ENCODE measurements at places on chromosomes 12 and 14.
A peak's percentile ranks its signal among the peaks of the same experiment; 100 is the strongest.

GRCh38 chr12:43159506-43159905, 392.5 kb downstream of the ADAMTS20 start:
- no peak for DNase-seq

DNA sequence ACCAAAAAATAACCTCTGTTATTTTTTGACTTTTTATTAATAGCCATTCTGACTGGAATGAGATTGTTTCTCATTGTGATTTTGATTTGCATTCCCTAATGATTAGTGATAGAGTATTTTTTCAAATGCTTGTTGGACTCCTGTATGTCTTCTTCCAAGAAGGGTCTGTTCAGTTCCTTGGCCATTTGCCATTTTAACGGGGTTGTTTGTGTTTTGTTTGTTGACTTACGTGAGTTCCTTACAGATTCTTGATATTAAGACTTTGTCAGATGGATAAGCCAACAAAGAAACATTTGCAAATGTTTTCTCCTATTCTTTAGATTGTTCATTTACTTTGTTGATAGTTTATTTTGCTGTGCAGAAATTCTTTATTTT, 651.6 kb upstream of the LRFN5 start:
- no peak for DNase-seq

GRCh38 chr12:54126696-54127537, 61.9 kb downstream of the SMUG1 start:
- DNase-seq = peak; percentile 30

DNA sequence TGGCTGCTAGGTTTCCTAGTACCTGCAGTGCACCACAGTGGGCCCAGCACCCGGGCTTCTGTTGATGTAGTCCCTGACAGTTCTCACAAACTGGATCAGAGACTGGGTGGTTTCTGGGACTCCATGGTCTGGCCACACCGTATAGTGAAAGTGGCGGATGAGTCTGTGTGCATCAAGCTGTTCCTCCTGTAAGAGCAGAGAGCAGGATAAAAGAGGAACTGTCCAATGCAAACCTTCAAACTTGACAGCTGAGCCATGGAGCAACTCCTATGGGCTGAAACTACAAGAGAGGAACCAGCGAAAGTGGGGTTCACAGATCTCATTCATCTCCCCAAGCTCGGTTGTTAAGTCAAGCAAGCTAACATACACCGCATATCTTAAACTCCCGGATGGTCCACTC, 102.8 kb downstream of the PTPRB start:
- no peak for DNase-seq

- no peak for DNase-seq
Observed at GRCh38 chr12:170371-171225, 43.4 kb downstream of the SLC6A12 start.

- DNase-seq = no peak
Observed at GRCh38 chr12:32918890-32919801, 22.6 kb upstream of the PKP2 start.

DNA sequence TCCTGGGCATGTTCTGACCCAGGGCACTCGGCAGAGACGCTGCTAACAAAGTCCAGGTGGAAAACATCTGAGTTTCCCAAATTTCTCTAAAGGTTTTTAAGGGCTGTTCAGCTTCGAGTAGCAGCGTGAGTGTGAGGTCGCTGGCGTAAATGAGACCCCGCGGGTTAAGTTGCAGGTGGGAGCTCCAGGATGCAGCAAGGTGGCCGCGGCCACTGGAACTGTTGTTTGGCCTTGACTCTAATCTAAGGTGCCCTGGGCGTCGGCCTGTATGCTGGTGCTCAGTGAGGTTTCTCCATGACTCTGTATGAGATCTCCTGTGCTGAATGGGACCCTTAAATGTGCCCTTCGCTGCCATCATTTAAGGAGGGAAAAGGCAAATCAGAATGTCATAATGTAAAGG, 50.7 kb downstream of the ELK3 start:
- no peak for DNase-seq

GRCh38 chr12:32568228-32568627, 110.9 kb upstream of the DNM1L start:
- no peak for DNase-seq

DNA sequence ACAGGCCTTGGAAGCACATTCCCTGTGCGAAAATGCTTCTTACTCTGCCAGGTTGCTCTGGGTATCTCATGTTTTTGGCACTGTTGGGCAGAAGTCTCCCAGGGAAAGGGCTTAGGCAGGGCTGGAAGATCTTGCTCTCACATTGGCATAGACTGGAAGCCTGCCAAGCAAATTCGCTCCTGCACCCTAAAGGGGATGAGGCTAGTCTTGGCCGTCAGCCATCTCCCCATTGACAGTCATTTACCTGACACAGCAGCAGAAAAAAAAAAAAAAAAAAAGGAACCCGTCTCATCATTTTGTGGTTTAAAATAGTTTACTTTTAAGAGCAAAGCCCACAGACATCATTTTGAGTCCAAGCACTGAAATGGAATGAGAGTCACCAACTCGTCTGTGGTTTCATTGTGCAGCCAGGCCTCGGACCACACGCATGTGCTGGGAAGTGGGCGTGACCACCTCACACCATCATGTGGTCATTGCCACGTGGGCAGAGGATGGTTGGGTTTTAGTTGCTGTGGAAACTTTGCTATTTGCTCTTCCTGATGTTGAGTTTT, 84.8 kb downstream of the NRXN3 start:
- no peak for DNase-seq

DNA sequence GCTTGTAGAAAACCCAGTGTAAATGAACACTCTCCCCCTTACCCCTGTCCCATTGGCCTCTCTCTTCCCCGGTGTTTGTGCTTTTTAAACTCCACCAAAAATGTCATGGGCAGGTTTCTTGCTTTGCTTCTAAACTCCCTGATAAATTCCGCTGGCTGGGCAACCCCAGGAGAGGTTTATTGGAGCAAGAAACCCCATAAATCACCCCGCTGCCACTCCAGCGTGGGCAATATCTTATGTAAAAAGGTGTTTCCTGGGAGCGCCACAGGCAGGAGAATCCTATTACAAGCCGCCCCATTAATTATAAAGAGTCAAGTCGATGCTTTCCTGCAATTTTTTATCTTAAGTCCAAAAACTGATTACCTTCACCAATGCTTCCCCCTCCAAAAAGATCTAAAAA, 22.8 kb downstream of the LHX5 start:
- DNase-seq = no peak

DNA sequence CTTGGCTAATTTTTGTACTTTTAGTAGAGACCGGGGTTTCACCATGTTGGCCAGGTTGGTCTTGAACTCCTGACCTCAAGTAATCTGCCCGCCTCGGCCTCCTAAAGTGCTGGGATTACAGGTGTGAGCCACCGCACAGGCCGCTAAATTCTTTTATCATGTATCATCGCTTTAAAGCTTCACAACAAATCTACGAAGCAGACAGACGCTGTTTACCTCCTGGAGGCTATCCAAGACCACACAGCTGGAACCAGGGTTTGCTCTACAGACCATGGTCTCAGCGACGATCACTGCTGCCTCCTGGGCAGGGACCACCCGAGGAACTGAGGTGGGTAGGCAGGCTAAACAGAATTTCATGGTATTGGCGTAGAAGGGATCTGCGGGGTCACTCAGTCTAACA, 27.2 kb downstream of the KRT80 start:
- no peak for DNase-seq

GRCh38 chr12:24423611-24424010, 474.1 kb upstream of the SOX5 start:
- no peak for DNase-seq

DNA sequence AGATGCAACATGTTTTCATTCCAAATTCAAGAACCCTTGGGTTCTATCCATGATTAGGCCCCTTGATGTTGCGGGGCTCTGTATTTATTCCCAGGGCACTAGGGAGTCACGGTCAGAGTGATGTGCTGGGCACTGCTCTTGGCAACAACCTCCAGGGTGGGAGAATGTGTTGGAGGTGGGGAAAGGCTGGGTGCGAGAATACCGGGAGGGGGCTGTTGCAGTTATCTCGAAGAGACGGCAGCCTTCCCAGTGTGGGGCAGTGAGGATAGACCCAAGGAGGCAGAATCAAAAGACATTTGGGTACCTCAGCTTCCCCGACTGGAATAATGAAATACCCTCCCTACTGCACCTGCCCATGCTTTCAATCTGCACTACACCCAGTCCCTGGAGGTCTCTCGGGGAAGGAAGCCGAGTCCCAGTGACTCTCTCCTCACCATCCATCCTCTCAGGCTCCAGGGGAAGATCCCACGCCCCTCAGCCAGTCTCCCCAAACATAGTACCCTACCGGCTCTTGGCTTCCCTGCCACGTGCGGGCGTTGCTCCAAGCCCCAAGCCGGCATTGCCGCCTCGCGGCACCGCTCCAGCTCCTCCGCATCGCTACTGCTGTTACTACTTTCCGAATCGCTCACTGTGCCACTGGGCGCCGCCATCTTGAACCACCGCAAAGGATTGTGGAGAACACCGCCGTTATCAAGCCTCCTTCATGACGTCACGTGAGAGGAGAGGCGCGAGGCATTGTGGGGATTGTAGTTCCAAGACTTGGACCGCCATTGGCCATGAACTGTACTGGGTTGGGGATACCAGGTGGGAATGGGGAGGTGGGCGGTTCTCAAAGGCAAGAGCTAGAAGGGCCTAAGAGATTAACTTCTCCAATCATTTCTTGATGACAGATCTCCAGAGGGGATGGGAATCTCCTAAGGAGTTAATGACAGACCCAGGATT, at the start of gene C12orf43:
Gene C12orf43 (minus strand): TSS at position 663 of the 942 bp plus-strand sequence. CDS start 13 bp downstream, at position 650.
- peak; percentile 90 for DNase-seq

- DNase-seq = peak; percentile 75
Observed at GRCh38 chr14:50000380-50001150, 107.7 kb downstream of the ARF6 start.

- no peak for DNase-seq
Observed at GRCh38 chr12:51752234-51752889, 96.2 kb downstream of the FIGNL2 start.

DNA sequence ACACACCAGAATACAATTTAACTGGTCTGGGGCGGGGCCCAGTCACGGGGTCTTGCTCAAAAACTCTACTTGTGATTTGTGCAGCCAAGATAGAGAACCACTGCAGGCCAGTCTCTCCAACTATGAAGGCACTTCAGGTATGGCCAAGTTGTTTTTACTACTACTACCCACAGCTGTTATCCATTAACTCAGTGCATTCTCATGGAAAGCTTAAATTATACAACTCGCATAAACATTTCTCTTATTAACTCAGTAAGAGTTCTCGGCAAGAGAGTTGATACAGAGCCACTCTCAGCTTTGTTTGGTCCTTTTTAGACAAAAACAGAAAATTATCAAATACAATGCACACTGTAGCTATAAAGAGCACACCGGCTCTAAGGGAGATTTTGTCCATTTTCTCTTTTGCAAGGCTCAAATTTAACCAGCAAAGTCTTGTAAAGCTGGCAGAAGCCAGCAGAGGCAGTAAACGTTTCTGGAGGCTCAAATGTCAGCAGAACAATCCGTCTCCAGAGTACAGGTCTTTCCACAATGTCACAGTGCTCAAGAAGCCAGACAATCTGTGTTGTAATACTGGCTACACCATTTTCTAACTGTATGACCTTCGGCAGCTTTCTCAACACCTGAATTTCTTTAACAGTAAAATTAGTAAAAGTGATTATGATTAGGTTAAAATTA, 85.9 kb downstream of the PTGER2 start:
- DNase-seq = no peak

DNA sequence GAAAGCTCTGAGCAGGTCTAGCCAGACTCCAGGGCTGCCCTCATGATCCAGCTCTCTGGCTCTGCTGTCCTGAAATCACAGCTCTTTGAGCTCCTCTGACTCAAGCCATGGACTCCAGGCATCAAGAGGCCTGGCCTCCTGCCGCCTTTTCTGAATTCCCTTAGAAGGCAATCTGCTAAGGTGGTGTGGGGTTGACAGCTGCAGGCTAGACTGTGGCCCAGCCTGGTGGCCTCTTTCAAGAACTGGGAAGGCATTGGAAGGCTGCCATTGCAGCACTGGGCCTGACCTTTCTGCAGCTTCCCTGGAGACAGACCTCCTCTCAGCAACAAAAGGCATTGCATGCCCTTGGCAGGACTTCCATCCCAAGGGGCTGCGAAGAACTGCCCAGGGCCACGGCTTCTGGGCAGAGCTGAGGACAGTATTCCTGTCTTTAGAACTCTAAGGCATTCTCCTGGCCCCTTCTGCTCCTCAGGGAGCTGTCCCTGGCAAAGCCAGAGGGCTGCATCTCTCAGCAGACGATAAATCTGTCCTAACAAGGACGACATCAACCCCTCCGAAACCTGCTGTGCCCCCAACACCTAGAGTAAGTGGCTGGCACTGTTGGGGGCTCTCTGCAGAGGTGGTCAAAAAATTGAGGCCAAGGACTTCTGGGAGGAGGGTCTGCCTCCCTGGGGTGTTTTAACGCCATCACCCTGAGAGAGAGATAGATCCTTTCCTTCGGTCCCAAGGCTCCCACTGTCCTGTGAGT, 115.6 kb downstream of the RBM19 start:
- no peak for DNase-seq

DNA sequence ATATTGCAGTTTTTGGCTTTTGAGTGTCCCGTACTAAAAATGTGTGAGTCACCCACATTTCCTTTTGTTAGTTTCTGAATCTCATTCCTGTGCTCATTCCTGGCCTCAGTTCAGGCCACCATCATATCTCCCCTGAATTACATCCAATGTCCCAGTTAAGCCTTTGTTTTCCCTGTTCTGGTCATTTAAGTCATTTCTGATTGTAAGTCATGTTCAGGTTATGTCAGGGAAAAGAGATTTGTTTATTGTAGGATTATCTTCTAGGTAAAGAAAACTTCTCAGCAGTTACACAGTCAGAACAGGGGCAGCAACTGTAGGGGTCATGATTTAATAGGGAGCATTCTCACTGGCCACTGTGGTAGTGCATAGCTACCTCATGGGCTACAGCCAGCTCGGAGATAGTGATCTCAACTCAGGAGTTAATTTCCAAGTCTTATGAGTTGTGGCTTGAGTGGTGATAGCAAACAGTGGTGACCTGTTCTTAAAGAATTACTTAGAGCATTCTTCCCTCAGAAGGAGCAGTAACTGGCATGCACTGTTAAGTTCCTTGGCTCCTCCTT, 6.7 kb downstream of the DDX47 start:
- DNase-seq = no peak

DNA sequence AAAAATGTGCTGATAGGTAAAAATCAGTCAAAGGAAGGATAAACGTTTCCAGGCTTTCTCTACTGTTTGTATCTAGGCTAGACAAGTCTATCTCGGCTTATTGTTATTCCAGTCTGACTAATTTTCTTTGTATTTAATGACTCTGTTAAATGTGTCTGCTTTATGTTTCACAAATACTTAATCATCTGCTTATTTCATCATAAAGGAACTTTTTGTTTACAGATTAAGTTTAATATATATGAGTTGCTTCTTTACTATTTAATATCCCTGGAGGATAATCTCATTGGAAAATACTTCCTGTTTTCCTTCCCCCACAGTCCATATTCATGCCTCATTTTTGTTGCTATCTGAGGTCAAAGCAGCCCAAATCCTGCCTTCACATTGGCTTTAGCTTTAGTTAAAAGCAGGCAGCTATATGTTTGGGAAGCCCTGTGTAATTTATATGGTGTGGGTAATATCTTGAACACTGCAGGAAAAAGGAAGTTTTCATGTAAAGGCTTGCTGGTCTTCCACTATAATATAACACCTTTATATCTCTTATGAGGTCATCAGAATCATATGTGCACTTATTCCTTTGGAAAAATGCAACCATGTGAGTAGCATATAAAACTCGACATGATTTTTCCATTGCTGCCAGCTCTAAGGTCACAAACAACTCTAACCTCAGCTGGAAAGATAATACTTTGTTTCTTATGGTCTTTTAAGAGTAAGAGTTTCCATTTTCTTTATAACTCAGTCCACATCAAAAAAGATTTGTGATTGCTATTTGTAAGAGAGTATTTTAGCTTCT, 76.8 kb downstream of the ALX1 start:
- no peak for DNase-seq

Measured in CD4-positive, alpha-beta T cell treated with Interleukin-15 for 1 hour (primary cell).